ENCODE measurements at places on chromosomes 16 and 17.

DNA sequence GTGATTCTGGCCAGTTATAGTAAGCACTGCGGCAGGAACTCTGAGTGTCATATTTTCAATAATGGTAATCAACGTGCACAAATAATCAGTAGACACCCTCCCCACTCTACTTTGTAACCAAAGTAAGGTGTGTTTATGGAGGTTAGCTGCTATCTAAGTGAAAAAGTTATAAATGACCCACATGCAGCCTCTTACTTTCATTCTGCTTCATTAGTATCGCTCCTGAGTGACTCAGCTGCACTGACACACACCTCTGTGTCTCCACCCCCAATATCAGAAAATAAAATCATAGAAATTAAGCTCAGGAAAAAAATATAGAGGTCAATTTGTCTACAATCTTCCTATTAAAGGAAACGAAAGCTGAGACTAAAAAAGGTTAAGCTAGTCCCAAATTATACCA, 64.1 kb upstream of the TRAP1 start:
- no peak for DNase-seq

GRCh38 chr17:48547808-48548522, 3.1 kb upstream of the HOXB2 start:
- DNase-seq: no peak

DNA sequence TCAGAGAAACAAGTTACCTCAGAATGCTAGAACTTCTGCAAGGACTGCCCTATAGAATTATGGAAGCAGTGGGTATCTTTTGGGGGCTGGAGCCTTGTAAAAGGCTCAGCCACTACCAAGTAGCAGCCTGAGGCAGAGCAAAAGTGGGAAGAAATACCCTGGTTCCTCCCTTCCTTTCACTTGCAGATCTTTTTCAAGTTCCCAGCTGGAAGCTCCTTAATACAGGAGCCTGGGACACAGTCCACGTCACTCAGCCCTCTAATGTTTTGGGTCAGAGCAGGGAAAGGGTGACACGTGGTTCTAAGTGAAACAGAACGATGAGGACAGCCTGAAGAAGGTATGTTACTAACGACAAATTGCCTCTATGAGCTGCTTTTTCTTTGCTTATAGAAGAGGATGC, 93.1 kb downstream of the CNTNAP4 start:
- DNase-seq: no peak

GRCh38 chr17:34582185-34582900, 3.0 kb downstream of the TMEM132E start:
- DNase-seq: no peak

DNA sequence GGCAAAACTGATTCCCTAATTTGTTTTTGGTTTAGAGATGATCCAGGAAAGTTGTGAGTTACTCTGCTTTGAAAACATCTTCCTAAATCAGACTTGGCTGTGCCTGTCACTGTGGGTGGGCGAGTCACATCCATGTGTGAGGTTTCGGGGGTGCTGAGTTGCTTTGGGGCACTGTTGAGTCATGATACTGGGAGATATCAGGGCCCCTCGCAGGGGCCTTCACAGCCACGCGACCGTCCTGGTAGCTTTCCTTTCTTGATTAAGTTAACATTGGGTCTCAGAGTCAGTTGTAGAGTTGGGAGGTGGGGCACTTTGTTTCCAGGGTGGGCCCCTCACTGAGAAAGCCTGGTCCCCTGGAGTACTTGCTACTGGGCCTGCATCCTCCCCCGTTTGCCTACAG, 58.3 kb upstream of the LGALS9 start:
- no peak for DNase-seq

GRCh38 chr17:48176471-48176855, 68.9 kb downstream of the SNX11 start:
- no peak for DNase-seq

DNA sequence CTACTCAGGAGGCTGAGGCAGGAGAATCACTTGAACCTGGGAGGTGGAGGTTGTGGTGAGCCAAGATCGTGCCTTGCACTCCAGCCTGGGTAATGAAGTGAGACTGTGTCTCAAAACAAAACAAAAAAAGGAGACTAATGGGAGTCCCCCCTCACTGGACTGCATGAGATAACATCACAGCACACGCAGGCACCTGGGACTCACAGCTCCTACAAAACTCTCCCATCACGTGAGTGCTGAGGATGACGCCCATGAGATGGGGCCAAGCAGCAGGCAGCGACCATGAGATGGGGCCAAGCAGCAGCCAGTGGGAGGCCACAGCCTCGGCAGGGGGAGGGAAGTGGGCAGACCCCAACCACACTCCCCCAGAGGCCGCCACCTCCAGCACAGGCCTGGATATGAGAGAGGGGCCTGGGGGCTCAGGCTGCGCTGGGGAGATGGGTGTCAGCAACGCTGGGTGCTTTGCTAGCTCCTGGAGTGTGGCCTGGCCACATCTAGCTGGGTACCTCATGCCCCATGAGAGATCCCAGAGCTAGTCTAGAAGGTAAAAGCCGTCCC, 15.4 kb downstream of the DNAAF8 start:
- no peak for DNase-seq

- peak; percentile 50 for DNase-seq
These were observed 7.4 kb downstream of the CDK5RAP3 start for GRCh38 chr17:47978324-47978723.

DNA sequence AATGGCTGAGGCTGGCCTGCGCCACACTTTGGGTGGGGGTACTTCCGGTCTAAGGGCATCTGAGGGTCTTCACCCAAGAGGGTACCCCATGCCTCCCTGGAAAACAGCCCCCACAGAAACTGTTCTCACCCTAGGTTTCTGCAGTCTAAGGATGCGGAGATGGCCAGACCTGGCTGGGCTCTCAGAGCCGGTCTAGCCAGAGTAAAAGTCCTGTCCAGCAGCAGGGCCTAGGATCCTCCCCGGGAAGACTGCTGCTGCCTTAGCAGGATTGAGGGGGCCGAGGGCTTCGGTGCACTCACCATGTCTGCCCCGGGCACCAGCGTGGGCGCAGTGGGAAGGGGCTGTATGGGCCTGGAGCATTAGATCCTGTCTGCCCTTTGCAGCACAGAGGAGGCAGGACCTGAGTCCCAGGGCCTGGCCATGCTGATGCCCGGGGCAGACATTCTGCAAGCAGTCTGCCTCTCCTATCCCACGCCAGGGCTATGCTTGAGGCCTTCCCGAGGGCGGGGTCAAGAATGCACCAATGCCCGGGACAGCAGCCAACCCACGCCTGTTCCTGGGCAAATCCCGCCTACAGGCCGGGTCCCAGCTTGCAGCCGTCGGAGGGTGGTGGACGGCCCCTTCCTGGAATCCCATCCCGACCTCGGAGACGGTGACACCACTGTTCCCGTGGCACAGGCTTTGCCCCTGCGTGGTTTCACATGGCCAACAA, 54.7 kb downstream of the CBFA2T3 start:
- peak; percentile 59 for DNase-seq

All from left lobe of liver (tissue), 2 donors.